ENCODE measurements at places on chromosomes 11 and 22.

DNA sequence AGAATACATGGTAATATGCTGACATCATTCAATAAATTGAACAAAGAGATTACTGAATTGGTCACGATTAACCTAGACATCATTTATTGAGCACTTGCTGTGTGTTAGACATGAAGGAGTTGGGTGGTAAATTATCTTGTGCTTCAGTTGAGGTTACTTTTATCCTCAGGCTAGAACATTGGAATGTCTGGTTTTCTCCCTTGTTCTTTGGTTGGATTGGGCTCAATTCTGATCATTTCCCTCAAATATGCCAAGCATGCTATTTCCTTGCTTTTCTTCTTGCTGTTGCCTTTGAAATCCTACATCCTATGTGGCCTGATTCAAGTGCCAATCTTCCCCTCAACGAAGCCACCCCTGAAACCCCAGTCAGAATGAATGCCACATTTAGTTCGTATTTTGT, 65.8 kb downstream of the DEUP1 start:
- DNase-seq: no peak

GRCh38 chr11:74284466-74284865, 27.0 kb downstream of the P4HA3 start:
- DNase-seq: no peak

DNA sequence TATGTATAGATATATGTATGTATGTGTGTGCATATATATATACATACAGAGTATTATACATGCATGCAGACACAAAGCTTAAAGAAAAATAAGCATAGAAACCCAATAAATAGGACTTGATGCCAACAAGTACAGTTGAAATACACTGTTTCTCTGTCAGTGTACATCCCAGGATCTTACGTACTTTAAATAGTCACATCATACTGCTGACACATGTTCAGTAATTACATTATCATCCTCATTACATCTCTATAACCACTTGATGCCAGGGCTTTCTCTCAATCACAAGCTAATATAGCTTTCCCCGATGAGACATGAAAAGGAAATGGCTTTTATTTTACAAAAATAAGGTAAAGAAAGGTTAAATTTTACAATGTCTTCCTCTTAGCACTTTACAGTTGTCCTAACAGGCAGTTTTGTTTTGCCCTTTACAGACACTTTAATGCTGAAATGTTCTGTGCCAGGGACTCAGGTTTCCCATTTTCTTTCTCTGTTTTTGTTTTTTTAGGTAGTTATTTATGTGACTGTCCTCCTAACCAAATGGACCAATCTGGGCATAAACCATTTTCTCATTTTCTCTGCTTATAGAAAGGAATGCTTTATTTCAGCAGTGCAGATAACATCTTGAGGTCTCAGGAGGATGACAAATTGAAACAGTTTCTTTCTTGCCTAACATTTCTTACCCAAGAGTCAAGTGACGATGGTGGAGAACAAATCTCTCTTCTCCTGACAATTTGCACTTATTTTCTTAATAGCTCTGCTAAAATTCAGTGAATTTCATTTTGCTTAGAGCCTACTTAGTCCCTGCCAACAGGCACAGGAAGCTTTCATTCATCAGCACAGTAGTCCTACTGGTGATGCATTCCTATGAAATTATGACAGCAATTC, 350.2 kb downstream of the TTC28 start:
- no peak for DNase-seq

DNA sequence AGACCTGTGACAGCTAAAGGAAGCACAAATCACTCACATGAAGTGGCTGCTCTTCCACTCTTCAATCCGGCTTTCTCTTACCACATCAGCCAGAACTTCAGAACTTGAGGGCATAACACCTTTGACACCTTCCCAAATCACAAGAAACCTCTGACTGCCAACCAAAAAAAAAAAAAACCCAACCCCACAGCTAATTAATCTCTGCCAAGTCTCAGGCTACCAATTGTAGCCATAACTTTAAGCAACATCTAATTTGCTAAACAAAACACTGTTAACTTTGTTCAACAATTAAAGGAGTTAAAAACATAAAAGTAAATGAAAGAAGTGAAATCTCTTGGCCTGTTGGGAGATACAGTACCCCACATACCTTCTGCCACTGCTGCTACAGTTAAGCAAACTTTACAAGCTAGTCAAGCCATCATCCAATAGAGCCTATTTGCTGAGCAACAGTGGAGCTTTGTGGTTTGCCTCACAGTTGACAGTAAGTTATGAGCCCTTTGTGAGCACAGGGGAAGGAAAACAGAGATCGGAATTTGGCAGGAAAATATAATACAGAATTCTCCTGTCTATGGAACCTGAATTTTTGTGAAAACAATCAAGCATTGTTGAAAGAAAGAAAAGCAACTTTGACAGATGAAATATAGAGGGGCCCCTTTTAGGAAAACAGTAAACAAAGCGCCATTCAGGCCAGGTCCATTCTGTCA, at the start of gene SOX6:
TSS of gene SOX6 (minus strand) at position 490 of the 704 bp plus-strand sequence. CDS start 15,298 bp downstream, outside the sequence.
- DNase-seq: no peak

- DNase-seq: no peak
Measured at GRCh38 chr11:120021978-120022377, 115.9 kb downstream of the TRIM29 start.

DNA sequence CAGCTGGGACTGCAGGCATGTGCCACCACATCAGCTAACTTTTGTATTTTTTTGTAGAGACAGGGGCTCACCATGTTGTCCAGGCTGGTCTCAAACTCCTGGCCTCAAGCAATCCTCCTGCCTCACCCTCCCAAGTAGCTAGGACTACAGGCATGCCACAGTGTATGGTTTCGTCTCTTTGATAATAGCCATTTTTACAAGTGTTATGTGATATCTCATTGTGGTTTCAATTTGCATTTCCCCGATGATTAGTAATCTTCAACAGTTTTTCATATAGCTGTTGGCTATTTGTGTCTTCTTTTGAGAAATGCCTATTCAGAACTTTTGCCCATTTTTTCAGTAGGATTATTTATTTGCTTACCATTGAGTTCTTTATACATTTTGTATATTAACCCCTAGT, 9.0 kb upstream of the MTMR3 start:
- DNase-seq: no peak

GRCh38 chr11:1508491-1508891, 21.9 kb upstream of the MOB2 start:
- DNase-seq: no peak

DNA sequence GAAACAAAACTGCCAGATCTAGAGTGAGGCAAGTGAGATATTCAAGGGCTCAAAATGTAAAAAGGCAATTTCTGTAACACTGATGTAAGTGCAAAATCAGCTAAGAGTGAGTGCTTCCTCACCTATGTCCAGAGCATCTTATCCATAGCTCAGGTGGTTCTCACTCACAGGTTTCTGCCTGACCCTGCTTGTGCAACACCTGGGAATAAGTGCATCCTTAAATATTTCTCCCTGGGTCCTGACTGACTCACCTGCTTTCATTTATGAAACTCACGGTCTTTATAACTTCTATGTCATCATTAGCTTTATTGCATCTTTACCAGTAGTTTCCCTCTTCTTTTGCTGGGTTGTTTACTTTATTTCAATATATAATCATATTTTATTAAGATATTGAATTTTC, 260.6 kb downstream of the CNTN5 start:
- DNase-seq: no peak

GRCh38 chr11:122319691-122320620, 203.9 kb upstream of the BLID start:
- DNase-seq: no peak

DNA sequence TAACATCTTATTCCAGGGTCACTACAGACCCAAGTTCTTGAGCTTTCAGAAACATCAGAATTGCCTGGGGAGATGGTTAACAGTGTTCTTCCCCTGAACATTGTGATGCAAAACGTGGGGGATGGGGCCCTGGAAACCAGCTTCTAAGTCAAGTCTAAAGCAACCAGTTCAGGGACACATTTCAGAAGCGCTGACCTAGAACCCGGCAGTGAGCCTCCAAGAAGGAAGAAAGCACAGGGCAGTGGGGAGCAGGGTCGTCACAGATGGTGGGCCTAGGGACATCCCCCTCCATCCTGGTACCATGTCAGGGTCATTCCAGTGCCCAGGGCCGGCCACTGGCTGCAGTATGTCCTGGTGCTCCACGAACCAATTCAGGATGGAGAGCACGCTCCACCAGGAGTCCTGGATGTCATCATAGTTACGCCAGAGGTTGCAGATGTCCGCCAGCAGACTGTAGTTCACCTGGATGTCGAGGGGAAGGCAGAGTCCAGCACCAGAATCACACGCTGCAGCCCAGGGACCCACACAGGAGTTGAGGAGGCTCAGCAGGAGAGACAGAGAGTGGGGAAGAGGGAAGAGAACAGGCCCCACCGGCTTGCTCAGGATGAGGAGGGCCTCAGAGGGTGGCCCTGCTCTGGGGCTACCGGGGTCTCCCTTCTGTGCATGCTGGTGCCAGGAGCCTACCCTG, 5.0 kb downstream of the NAGA start:
- DNase-seq: no peak

DNA sequence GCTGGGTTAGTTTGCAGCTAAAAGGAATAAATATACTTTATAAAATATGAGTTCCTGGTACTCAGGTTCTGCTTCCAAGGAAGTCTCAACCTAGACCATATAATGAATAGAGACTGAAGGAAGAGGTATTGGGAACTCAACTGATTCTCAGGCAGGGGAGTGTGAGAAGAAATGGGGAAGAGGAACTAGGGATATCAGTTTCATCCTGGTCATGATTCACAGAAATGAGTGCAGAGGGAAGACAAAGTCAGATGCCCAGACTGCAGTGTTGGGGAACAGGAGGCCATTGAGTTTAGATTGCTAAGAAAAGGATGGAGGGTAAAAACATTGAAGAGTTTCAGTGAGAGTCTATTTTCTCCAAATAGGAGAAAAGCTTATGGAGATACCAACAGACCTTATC, 28.8 kb downstream of the PLAAT5 start:
- DNase-seq: no peak

DNA sequence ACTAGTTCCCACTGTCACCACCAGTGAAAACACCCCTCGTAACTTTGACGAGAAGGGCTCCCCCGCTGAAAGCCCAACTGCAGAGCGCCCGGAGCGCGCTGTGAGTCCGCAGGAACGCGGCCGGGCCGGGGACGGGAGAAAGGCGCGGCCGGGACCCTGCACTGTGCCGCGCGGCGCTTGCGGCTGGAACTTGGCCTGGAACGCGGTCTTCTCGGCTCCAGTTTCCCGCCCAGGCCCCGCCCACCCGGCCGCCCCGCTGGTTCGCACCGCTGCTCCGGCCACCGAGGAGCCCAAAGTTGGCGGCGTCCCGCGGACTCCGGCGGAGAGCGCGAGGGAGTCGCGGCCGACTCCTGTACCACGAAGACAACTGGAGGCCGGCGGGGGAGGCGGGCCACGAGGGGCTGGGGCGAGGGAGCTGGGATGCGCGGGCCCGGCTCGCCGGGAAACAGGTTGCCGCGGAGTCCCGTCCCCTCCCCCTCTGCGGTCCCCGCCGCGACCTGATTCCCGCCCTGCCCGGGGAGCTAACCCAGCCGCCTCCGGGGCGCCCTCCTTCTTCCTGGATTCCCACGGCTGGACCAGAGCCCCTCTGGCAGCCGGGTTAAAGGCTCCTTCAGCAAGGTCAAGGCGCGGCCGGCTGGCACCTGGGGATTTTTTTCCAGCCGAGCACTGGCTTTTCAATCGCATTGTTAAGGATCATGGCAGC, 3.4 kb downstream of the TENM4 start:
- DNase-seq: no peak

GRCh38 chr11:11691296-11692151, 69.7 kb upstream of the GALNT18 start:
- no peak for DNase-seq

DNA sequence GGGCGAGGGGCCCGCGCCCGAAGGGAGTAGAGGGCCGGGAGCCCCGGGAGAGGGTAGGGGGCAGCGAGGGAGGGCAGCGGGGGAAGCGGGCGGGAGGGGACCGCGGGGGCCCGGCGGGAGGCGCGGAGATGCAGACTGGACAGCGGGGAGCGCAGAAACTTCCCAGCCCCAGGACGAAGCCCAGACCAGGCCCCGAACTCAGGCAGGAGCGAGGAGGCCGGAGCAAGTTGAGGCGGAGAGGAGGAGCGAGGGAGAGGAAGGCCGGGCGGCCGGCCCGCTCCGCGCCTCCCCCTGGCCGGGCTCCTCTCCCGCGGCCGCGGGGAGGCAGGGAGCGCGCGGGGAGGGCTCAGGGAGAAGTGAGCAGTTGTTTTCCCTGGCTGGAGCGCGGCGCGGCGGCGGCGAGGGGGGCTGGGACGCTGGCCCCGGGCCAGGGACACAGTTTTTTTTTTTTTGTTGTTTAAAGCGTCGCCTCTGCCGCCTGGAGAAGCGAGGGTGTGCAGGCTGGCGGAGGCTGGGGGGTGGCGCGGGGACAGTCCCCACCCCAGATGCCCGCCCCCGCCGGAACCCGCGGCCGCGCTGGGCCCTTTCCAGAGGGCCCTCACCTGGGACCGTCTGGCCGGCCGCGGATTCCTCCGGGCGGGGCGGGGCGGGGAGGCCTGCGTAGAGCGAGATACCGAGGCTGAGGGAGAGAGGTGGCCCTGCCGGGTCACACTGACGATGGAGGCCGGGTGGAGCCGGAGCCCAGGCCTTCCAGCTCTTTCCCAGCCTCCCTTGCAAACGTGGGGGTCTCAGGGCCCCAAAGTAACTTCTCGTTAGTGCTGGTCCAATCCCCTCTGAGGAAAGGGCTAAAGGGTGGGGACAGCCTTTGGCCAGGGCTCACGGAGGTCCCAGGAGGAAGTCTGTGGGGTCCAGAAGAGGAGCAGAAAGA, at the start of gene LTBP3:
TSS of gene LTBP3 (minus strand) at position 358 of the 928 bp plus-strand sequence. CDS start 400 bp downstream, outside the sequence.
- no peak for DNase-seq

GRCh38 chr11:76635991-76636738, 34.4 kb downstream of the LRRC32 start:
- no peak for DNase-seq

DNA sequence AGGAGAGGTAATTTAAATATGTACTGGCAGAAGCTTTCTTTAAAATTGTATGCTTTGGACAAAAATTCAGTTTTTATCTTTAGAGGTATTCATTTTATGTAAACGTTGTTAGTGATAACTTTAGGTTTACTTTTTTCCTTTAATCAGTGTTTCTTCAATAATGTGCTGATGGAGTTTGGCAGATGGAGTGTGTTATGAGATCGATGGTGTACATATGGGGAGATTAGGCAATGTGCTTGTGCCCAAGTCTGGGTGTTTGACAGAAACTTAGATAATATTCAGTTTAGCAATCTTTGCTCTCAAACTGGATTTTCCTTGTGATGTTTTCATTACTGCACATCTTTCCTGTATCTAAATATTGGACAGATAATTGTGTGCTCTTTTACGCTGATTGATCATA, 425.4 kb downstream of the JRKL start:
- no peak for DNase-seq

GRCh38 chr11:20337526-20338154, 25.9 kb upstream of the HTATIP2 start:
- DNase-seq: no peak

GRCh38 chr22:31243339-31244045, 31.4 kb downstream of the LIMK2 start:
- DNase-seq: no peak

GRCh38 chr22:23715806-23716375, 25.1 kb downstream of the RGL4 start:
- no peak for DNase-seq

- DNase-seq: no peak
Measured at GRCh38 chr11:24587635-24588034, 90.8 kb downstream of the LUZP2 start.

- no peak for DNase-seq
Measured at GRCh38 chr22:20776624-20777405, 2.9 kb downstream of the SERPIND1 start.

GRCh38 chr22:29821291-29822016, 16.6 kb downstream of the ASCC2 start:
- DNase-seq: peak; percentile 86

- DNase-seq: no peak
Measured at GRCh38 chr11:34490304-34490703, 23.3 kb downstream of the ELF5 start.

GRCh38 chr22:49531368-49531791, 296.3 kb downstream of the BRD1 start:
- no peak for DNase-seq

- DNase-seq: no peak
Measured at GRCh38 chr11:124745835-124746620, 6.0 kb downstream of the VSIG2 start.

Data from omental fat pad (tissue), 4 donors.